Natural killer cell treated with Interleukin-12 subunit alpha and Interleukin-12 subunit beta and Interleukin-15 and Interleukin-18, amount 100 ng/mL, for 72 hours (primary cell): ENCODE measurements at places on chromosomes 11 and 22.

DNA sequence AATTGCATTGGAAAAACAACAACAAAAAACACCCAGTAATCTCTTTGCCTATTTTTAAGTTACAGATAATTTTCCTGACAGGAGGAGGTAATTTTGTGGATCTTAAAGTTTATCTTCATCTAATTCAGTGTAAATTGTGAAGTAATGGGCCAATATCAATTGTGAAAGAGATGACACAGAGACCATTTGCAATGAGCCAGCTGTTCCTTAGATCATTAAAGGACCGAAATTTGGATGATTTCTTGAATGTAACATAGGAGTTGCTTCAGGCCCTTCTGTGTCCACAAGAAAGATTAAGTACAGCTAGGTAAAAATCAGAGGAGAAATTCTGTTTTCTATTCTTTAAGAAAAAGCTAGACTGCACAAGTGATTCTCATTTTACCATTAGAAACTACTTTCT, 718.5 kb upstream of the ANO3 start:
- no peak overlapping the region for H3K4me3 ChIP-seq
- peaks cover 2% of the 10 kb centered on the region for H3K4me1 ChIP-seq
- H3K36me3 ChIP-seq: peaks cover 5% of the 10 kb centered on the region
- H3K27me3 ChIP-seq: no peaks in the 10 kb centered on the region

- peaks cover 19% of the 10 kb centered on the region for H3K27me3 ChIP-seq
- no peak overlapping the region for H3K4me3 ChIP-seq
- no peaks in the 10 kb centered on the region for H3K4me1 ChIP-seq
- no peak overlapping the region for H3K27ac ChIP-seq
- no peaks in the 10 kb centered on the region for H3K36me3 ChIP-seq
Measured at GRCh38 chr11:11039208-11039965, 181.5 kb upstream of the ZBED5 start.

GRCh38 chr11:78331711-78332110, 85.9 kb downstream of the GAB2 start:
- H3K4me1 ChIP-seq: no peaks in the 10 kb centered on the region
- H3K36me3 ChIP-seq: no peaks in the 10 kb centered on the region
- no peak overlapping the region for H3K4me3 ChIP-seq
- DNase-seq: no peak
- H3K27me3 ChIP-seq: peaks cover 2% of the 10 kb centered on the region

- no peak for DNase-seq
- H3K4me3 ChIP-seq: no peak overlapping the region
- H3K4me1 ChIP-seq: no peaks in the 10 kb centered on the region
- no peaks in the 10 kb centered on the region for H3K36me3 ChIP-seq
- peaks cover 11% of the 10 kb centered on the region for H3K27me3 ChIP-seq
- H3K27ac ChIP-seq: no peak overlapping the region
Measured at GRCh38 chr22:28992565-28993356, 68.9 kb downstream of the C22orf31 start.

DNA sequence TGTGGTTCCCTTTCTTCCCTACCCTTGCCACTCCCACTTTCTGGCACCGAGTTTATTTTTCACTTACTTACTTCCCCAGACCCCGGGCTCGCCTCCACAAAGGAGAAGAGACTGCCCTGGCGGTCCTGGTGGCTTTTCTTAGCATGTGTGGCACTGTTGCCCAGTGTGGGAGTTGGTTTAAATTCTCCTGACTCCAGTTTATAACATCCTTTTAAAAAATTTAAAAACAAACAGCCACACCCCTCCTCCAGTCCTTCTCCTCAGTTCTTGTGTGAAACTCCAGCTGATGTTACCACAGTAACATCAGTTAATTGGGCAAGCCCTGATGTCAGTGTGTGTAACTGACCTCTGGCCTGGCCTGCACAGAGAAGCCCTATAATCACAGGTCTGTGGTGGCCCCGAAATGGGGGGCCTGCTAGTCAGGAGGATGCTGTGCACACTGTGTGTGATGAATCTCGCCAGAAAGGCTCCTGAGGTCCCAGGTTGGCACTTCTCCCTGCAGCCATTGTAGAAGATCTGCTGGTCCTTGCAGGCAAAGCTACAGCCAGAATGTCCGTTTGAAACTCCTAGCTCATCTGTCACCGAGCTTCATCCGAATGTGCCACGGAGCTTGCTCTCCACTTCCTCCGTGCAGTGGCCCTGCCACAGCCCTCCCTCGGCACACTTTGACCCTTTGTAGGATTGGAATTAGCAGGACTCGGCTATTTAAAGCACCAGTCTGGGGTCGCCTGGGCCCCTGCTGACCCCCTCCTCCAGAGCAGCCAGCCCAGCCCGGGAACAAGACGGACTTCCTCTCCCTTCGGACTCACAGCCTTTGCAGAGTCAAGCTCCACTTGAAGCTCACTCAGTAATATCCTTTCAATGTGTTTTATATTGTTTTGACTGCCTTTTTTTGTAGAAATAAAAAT, 7.6 kb downstream of the YDJC start:
- peak overlapping the region; percentile 51 for H3K27ac ChIP-seq
- DNase-seq: no peak
- H3K36me3 ChIP-seq: no peaks in the 10 kb centered on the region
- H3K4me3 ChIP-seq: no peak overlapping the region
- H3K27me3 ChIP-seq: no peaks in the 10 kb centered on the region
- peaks cover 53% of the 10 kb centered on the region for H3K4me1 ChIP-seq

DNA sequence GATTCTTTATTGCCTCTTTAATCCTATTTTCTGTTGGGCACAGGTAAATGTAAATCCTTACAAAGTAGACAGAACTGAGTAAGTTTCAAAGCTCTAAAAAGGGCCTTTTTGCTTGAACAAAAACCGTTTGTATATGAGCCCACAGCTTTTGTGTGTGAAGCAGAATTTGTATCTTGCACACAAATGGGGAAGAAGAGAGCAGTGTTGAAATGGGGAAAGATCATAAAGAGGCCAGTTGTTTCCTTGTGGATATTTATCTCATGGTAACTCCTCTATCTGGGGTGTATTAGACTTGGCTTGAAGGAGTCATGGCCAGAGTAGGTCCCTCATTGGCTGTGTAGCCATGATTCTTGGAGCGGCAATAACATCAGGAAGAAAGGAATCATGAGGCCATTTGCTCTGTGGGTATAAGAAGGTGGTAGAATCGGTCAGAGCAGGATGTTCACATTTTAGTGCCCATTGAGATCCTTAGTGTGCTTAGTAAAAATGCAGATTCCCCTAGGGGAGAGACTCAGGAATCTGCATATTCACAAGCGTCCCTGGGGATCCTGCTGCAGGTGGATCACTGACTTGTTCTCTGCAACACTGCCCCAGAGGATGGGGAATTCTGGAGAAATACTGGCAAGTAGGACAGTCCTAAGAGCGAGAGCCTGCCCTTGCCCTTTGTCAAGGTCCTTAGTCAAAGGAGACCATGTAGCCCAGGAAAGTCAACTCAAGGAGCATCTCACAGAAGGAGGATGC, 126.5 kb downstream of the LDLRAD3 start:
- H3K4me1 ChIP-seq: no peaks in the 10 kb centered on the region
- H3K36me3 ChIP-seq: no peaks in the 10 kb centered on the region
- no peak for DNase-seq
- H3K27me3 ChIP-seq: peaks cover 27% of the 10 kb centered on the region

GRCh38 chr22:26586556-26587325, 3.2 kb downstream of the TPST2 start:
- H3K4me3 ChIP-seq: peak overlapping the region; percentile 81
- no peak for DNase-seq
- no peaks in the 10 kb centered on the region for H3K36me3 ChIP-seq

DNA sequence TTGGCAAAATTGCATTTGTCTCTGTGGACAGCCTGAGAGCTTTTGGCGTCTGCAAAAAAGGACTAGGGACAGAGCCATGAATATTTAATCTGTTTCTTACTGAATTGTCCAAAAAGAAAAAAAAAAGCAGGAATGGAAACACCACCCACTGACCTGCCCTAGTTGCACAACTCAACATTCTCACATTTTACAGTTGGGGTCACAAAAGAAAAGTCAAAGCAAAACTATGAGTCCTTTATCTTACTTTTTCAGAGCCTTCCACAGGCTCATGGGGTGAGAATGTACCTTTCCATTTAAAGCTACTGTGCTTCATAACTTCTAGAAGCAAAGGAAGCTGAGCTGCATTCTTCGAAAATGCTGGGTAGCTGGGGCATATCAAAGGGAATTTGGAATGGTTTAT, 225.7 kb downstream of the FAM76B start:
- no peak overlapping the region for H3K4me3 ChIP-seq
- H3K4me1 ChIP-seq: no peaks in the 10 kb centered on the region
- H3K27me3 ChIP-seq: peaks cover 34% of the 10 kb centered on the region

GRCh38 chr11:18280438-18281045, 14.5 kb downstream of the SAA1 start:
- DNase-seq: no peak
- H3K27me3 ChIP-seq: no peaks in the 10 kb centered on the region

DNA sequence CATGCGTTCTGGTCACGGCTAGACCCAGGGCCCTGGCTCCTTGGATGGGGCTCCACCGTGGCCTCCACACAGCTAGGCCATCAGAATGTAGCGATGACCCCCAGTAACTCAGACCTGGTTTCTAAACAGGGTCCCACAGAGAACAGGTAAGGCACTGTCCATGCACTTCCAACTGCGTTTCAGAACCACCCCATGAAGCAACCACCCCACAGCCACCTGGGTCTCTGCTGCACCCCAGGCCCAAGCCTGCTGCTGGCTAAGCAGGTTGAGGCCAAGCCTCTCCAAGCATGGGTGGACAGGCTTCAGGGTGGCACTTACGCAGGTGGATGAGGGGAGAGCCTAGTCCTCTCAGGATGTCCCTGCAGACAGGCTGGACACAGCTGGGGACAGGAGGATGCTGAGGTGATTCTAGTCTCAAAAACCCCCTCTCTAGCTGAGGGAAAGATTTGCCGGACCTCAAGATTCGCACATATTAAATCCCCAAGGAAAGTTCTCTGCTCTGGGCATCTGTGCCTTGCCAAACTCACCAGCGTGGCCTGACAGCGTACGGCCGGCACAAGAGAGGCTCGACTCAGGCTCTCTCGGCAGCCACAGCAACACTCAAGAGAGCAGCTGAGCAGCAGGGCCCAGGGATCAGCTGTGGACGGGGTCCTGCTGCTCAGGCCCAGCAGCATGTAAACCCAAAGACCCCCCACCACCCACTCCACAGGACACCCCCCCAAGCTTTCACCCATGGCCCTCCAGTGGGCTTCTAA, 141.6 kb downstream of the CRYBB2 start:
- H3K27me3 ChIP-seq: no peaks in the 10 kb centered on the region
- H3K27ac ChIP-seq: no peak overlapping the region
- H3K4me1 ChIP-seq: peaks cover 13% of the 10 kb centered on the region
- H3K36me3 ChIP-seq: no peaks in the 10 kb centered on the region
- DNase-seq: no peak
- no peak overlapping the region for H3K4me3 ChIP-seq

DNA sequence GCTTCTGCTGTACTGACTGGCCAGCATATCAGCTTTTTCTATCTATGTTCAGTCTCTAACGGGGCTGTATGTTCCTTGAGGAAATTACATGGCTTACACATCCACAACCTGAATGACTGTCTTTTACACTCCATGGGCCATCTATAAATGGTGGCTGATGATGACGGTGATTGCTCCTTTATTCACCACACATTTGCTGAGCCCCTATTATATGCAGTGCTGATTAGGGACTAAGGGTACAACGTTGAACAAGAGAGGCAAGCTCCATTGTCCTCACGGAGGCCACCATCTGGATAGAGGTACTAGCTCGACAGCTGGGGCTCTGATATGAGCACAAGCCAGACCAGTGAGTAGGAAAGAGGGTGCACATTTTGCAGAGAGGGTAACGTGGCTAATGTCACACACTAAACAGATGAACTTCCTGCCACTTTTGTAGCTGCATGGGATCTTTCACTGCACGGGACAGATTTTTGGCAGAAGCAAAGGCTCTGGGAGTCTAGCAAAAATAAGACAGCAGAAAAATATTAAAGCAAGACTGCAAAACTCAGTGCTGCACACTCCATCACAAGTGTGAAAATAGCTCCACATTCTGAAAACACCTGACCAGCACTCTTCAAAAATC, 30.6 kb downstream of the DRD2 start:
- H3K4me1 ChIP-seq: no peaks in the 10 kb centered on the region
- H3K27ac ChIP-seq: no peak overlapping the region
- peaks cover 19% of the 10 kb centered on the region for H3K27me3 ChIP-seq
- H3K36me3 ChIP-seq: no peaks in the 10 kb centered on the region

DNA sequence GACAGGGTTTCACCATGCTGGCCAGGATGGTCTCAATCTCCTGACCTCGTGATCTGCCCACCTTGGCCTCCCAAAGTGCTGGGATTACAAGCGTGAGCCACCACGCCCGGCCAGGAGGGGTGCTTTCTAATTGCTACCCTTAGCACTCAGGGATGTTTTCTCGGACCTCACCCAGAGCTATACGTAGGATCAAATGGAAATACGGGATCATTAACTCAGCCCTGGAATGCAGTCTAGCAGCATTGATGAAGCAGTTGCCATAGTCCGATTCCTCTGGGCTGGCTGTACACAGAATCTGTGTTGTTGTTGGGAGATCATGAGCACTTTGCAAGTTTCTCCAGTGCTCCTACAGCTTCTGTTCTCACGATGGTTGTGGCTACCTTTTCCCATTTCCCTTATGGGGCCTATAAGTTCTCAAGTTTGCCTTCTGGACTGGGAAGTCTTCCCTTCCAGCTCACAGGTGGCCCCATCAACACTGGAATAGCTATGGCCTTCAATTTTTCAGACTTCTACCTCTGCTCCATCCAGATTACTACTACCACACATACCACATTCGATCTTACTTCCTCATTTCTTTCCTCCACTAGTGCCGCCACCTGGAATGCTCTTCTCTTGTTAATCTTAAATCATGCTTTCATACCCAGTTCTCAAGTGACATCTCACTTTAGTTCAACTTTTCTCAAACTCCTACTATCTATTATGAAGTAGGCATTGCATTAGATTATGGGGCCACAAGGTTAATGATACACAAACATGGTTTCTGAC, 16.1 kb upstream of the PCF11 start:
- no peaks in the 10 kb centered on the region for H3K4me1 ChIP-seq
- H3K27ac ChIP-seq: no peak overlapping the region
- DNase-seq: no peak

DNA sequence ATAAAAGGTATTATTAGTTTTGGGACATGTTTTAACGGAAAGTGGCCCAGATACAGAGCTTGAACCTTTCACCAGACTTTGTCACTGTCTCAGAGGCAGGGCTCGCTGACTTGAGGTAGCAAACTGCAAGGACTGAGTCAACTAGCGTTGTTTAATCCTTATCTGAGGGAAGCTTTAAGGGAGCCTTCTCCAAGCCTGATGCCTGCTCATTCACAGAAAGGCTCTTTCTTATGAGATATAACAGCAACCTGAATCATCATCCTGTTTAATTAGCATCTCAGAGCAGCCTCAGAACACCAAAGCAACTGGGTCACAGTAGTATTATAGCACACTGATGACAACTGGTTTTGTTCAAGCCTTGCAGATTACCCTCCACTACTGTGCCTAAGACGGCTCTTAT, 54.2 kb upstream of the CYP2D6 start:
- no peaks in the 10 kb centered on the region for H3K36me3 ChIP-seq
- H3K27ac ChIP-seq: no peak overlapping the region
- H3K4me1 ChIP-seq: peaks cover 35% of the 10 kb centered on the region
- no peaks in the 10 kb centered on the region for H3K27me3 ChIP-seq
- no peak overlapping the region for H3K4me3 ChIP-seq
- no peak for DNase-seq

- no peak for DNase-seq
- H3K4me1 ChIP-seq: peaks cover 9% of the 10 kb centered on the region
- peaks cover 32% of the 10 kb centered on the region for H3K27me3 ChIP-seq
- H3K36me3 ChIP-seq: no peaks in the 10 kb centered on the region
Measured at GRCh38 chr11:95734009-95734572, 55.5 kb downstream of the FAM76B start.
